ENCODE measurements at places on chromosomes 2 and 18. TPM values are rescaled to one million over a fixed set of nuclear protein-coding genes. Genes with fewer than 3 reads are reported as not detected.

- no peaks in the 10 kb centered on the region for H3K27me3 ChIP-seq
- peaks cover 47% of the 10 kb centered on the region for H3K36me3 ChIP-seq
- no peak for DNase-seq
- H3K27ac ChIP-seq, result no peak overlapping the region
Measured at GRCh38 chr2:174631009-174631981, 33.7 kb upstream of the WIPF1 start.

GRCh38 chr2:84808279-84808678 is 72.6 kb downstream of the TRABD2A start:
- H3K27me3 ChIP-seq, result no peaks in the 10 kb centered on the region
- no peak overlapping the region for H3K4me3 ChIP-seq
- no peaks in the 10 kb centered on the region for H3K4me1 ChIP-seq

DNA sequence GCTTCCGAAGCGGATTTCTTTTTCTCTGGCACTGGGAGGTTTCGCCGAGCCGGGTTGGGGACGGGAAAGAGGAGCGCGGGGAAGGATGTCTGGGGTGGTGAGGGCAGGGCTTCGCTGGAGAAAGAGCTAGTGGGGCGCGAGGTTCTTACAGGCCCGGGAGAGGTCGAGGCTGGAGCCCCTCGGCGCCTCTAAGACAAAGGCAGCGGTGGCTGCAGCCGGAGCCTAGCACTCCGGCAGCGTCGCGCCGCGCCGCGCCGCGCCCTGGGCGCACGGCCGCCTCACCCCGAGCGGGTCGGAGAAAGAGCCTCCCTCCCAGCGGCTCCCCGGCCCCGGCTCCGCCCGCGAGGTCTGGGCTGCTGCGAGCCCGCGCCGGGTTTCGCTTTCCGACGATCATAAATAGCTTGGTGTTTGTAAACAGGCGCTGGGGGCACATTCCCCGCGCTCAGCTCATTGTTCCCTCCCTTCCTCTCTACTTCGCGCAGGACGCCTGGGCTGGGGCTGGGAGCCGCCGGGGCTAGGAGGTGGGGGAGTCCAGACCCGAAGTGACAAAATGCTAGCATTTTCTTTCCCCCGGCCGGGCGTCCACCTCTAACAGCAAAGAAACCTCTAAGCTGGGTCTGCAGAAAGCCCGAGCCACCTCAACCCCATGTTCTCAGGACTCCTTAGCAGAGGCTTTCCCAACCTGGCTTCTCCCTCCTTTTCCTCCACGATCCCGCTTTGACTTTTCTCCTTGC is 813 bp upstream of the MEIS1 start:
- peaks cover 68% of the 10 kb centered on the region for H3K27me3 ChIP-seq
- H3K4me3 ChIP-seq, result peak overlapping the region; percentile 46
- H3K4me1 ChIP-seq, result no peaks in the 10 kb centered on the region
- DNase-seq, result no peak
- H3K27ac ChIP-seq, result peak overlapping the region; percentile 64

DNA sequence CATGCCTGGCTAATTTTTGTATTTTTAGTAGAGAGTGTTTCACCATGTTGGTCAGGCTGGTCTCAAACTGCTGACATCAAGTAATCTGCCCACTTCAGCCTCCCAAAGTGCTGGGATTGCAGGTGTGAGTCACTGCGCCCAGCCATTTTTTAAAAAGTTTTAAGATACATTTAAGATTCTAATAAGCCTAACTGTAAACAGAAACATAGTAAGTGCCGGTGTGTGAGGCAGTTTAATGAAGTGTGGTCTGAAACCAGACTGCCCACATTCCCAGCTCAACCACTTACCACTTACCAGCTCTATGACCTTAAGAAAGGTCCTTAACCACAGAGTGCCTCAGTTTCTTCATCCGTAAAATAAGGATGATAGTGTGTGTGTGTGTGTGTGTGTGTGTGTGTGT is 42.4 kb downstream of the TMEM237 start:
- no peaks in the 10 kb centered on the region for H3K27me3 ChIP-seq
- H3K27ac ChIP-seq, result no peak overlapping the region
- DNase-seq, result no peak
- H3K36me3 ChIP-seq, result no peaks in the 10 kb centered on the region
- H3K4me1 ChIP-seq, result no peaks in the 10 kb centered on the region
- no peak overlapping the region for H3K4me3 ChIP-seq

Gene PARD3B
- total RNA-seq, result 2.4 TPM

- no peaks in the 10 kb centered on the region for H3K36me3 ChIP-seq
- DNase-seq, result no peak
Measured at GRCh38 chr18:22694954-22695353, 238.2 kb upstream of the RBBP8 start.

- no peak overlapping the region for H3K27ac ChIP-seq
- peaks cover 21% of the 10 kb centered on the region for H3K36me3 ChIP-seq
- H3K4me1 ChIP-seq, result peaks cover 72% of the 10 kb centered on the region
- DNase-seq, result no peak
- H3K27me3 ChIP-seq, result no peaks in the 10 kb centered on the region
- no peak overlapping the region for H3K4me3 ChIP-seq
Measured at GRCh38 chr18:13300029-13300428, 81.5 kb downstream of the LDLRAD4 start.

Gene UGGT1
- total RNA-seq, result 35.0 TPM

DNA sequence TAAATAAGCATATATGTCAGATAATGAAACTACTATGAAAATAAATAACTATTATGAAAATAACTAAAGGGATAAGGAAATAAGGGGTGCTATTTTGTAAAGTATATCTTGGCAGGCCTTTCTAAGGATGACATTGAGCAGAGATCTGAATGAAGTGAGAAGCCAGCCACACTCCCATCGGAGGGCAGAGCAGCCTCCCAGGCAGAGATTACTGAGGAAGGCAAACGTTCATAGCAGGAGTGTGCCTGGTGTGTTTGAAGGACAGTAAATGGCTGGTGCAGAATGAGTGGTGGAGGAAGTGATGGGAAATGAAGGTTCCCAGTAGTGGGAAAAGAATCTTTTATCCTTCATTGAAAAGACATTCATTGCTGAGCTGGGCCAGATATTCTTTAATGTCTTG is 62.5 kb downstream of the SPHKAP start:
- H3K4me1 ChIP-seq, result no peaks in the 10 kb centered on the region
- H3K27ac ChIP-seq, result no peak overlapping the region
- no peak overlapping the region for H3K4me3 ChIP-seq
- no peaks in the 10 kb centered on the region for H3K27me3 ChIP-seq
- no peaks in the 10 kb centered on the region for H3K36me3 ChIP-seq

DNA sequence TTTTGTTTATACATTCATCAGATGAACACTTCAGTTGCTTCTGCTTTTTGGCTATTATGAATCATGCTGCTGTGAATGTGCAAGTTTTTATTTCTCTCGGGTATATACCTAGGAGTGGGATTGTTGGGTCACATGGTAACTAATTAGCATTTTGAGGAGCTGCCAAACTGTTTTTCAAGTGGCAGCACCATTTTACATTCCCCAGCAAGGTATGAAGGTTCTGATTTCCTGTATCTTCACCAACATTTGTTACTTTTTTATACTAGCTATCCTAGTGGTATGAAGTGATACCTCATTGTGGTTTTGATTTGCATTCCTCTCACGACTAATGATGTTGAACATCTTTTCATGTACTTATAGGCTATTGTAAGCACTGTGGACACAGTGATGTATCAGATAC is 53.9 kb downstream of the DYNC1I2 start:
- H3K4me3 ChIP-seq, result no peak overlapping the region
- no peak for DNase-seq
- H3K27me3 ChIP-seq, result no peaks in the 10 kb centered on the region
- peaks cover 50% of the 10 kb centered on the region for H3K36me3 ChIP-seq
- H3K4me1 ChIP-seq, result no peaks in the 10 kb centered on the region

DNA sequence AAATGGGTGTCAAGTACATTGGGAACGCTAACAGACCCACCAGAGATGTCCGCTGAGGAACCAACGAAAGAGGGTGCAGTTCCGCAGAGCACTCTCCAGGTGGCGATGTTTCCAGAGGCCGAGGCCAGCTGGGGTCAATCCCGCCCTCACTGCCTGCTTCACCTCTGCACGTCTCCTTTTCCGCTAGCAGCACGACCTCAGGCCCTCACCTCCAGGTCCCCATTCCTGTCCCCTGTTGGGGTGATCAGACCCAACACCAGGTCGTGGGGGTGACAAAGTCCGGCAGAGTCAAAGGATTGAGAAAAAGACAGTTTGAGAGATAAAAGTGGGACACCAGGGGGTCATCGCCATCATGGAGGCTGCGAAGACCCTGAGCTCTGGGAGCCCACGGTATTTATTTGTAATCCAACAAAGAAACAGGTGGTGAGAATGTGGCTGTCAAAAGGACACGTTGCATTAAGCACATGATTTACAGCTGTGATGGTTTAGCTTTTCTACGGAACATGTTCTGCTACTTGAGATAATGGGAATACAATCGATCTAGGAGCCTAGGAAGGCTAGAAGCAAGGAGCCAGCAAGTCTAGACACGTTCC is 27.3 kb downstream of the ZAP70 start:
- peaks cover 48% of the 10 kb centered on the region for H3K36me3 ChIP-seq
- H3K27me3 ChIP-seq, result no peaks in the 10 kb centered on the region
- H3K27ac ChIP-seq, result no peak overlapping the region
- DNase-seq, result no peak
- peaks cover 4% of the 10 kb centered on the region for H3K4me1 ChIP-seq
- no peak overlapping the region for H3K4me3 ChIP-seq

Gene METTL8
- total RNA-seq, result 12.3 TPM

GRCh38 chr2:109135359-109136197 is 6.6 kb downstream of the SH3RF3 start:
- H3K27ac ChIP-seq, result no peak overlapping the region
- H3K36me3 ChIP-seq, result no peaks in the 10 kb centered on the region
- no peaks in the 10 kb centered on the region for H3K4me1 ChIP-seq
- H3K4me3 ChIP-seq, result no peak overlapping the region
- H3K27me3 ChIP-seq, result peaks cover 65% of the 10 kb centered on the region

- H3K27ac ChIP-seq, result no peak overlapping the region
- H3K4me3 ChIP-seq, result no peak overlapping the region
- no peaks in the 10 kb centered on the region for H3K36me3 ChIP-seq
- no peak for DNase-seq
Measured at GRCh38 chr2:20104900-20105545, 53.6 kb upstream of the LAPTM4A start.

DNA sequence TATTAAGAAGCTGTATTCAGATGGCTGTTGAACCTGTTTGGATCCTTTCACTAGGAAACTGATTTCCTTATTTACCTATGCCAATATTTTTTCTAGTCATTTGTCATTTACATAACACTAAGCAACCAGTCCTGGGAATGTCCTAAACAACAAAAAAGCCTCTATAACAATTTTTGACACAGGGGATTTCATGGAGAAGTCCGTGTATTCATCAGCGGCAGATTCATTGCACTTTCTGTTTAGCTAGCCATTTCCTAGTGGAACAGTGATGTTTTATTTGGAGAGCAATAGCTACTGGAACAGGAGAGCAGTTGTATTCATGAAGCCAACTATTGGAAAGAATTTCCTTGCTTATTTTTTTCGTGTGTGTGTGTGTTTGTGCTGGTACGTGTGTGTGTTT is 604.3 kb upstream of the POU3F3 start:
- H3K4me3 ChIP-seq, result no peak overlapping the region
- no peak for DNase-seq
- no peaks in the 10 kb centered on the region for H3K4me1 ChIP-seq
- H3K27ac ChIP-seq, result no peak overlapping the region
- no peaks in the 10 kb centered on the region for H3K27me3 ChIP-seq

GRCh38 chr18:35479911-35480586 is 17.7 kb downstream of the INO80C start:
- H3K27ac ChIP-seq, result no peak overlapping the region
- H3K4me1 ChIP-seq, result no peaks in the 10 kb centered on the region
- no peaks in the 10 kb centered on the region for H3K36me3 ChIP-seq
- no peak for DNase-seq

DNA sequence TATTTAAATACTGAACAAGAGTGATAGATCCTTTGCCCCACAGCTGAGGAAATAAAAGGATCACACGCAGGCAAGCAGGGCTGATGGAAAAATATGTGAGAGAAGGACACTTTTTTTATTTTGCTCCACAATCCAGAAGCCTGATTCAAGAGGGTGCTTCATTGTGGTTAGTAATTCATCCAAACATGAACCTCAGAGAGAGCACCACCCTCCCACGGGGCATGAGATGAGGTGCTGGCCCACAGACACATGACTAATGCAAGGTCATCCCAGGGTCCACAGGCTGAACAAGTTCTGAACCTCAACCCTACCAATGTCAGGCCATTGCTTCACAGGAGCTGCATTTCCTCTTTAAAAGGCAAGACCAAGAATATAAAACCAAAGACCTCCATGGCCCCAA is 239.6 kb downstream of the MREG start:
- no peak overlapping the region for H3K4me3 ChIP-seq
- DNase-seq, result no peak
- H3K27ac ChIP-seq, result no peak overlapping the region
- H3K27me3 ChIP-seq, result no peaks in the 10 kb centered on the region
- H3K36me3 ChIP-seq, result no peaks in the 10 kb centered on the region

DNA sequence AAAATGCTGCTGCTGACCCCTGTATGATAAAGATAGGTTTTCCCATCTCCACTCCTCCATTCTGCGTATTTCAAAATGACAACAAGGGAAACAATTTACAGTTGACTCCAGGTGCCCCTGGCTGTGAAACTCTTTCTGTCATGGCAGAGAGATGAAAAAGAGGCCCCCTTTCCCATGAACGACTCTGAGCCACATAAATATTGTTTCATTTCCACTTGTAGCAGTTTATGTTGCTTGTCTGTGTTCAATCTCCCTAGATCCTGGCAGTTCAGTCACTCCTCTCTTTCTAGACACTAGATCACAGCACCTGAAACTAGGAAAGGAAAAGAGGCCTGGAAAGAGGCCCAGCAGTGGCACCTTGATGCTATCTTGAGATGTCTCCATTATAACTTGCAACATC is 121.0 kb upstream of the ZNF521 start:
- no peaks in the 10 kb centered on the region for H3K4me1 ChIP-seq
- H3K36me3 ChIP-seq, result no peaks in the 10 kb centered on the region
- H3K4me3 ChIP-seq, result no peak overlapping the region
- no peak overlapping the region for H3K27ac ChIP-seq

GRCh38 chr2:110099471-110100225 is 16.0 kb downstream of the MALL start:
- H3K4me3 ChIP-seq, result no peak overlapping the region
- no peaks in the 10 kb centered on the region for H3K27me3 ChIP-seq
- no peak for DNase-seq
- H3K4me1 ChIP-seq, result no peaks in the 10 kb centered on the region
- H3K36me3 ChIP-seq, result no peaks in the 10 kb centered on the region

DNA sequence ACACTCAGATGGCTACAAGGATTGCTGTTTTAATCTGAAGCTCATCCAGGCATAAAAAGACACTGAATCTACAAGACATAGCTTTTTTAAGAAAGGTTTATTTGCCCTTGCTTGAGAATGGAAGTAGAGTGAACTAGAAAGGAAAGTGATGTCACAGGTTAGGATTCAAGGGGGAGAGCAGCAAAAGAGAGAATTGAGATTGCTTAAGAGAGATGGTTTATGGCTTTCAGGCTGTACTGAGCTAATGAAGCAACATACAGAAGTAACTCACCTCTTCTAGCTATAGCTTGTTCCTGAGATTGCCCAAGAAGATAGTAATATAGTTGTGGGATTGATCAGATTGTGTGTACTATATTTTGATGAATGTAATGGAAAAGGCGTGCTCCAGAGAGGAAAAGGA is 26.1 kb upstream of the ACVR2A start:
- no peak overlapping the region for H3K27ac ChIP-seq
- no peaks in the 10 kb centered on the region for H3K27me3 ChIP-seq
- H3K4me1 ChIP-seq, result no peaks in the 10 kb centered on the region

GRCh38 chr2:134671513-134671912 is 47.3 kb downstream of the TMEM163 start:
- no peak for DNase-seq
- no peak overlapping the region for H3K27ac ChIP-seq
- no peak overlapping the region for H3K4me3 ChIP-seq
- H3K36me3 ChIP-seq, result no peaks in the 10 kb centered on the region

Measured in thymus (tissue), 14 donors.